ENCODE measurements at places on chromosomes 7 and 10.
A peak's percentile ranks its signal among the peaks of the same experiment; 100 is the strongest.

GRCh38 chr7:83517035-83517700, 131.8 kb downstream of the SEMA3E start:
- no peak for DNase-seq

- peak; percentile 79 for DNase-seq
Observed at GRCh38 chr10:73044378-73045285, 52.0 kb downstream of the P4HA1 start.

GRCh38 chr10:109837384-109837783, 85.9 kb downstream of the XPNPEP1 start:
- DNase-seq: no peak

- DNase-seq: no peak
Observed at GRCh38 chr7:1966631-1967200, 266.0 kb downstream of the MAD1L1 start.

DNA sequence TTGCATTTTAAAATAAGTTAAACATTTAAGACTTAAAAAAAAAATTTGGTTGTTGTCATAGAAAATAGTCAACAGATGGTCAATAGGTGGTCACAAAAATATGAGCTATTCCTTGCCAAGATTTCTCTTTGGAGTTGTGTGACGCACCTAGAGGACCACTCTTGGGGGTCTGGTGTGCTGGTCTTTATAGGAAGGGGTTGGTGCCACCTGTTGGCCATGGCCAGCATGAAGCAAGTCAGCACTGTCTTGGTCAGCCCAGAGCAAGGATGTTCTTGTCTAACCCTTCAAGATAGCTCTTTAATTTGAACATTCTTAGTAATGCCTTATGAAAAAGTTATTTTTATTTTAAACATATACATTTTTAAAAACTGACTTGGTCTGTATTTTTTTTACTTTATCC, 267.9 kb upstream of the CNTNAP2 start:
- peak; percentile 3 for DNase-seq

DNA sequence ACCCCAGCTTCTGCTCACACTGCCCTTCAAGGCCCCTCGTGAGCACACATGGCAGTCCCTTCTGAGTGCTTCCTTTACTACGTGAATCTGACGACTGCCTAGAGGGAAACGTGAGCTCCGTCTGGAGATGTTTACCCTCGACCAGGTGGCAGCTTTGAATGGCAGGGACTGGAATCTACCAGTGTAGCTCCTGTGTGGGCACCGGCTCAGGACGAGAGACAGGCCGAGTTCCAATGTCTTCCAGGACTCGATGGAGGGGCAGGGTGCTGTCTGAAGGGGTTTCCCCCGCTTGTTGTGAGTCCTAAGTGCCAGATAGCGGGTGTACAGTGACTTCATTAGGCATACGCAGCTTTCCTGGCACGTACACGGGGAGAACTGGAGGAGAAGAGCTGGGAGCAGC, 229.9 kb downstream of the ADARB2 start:
- DNase-seq: no peak

DNA sequence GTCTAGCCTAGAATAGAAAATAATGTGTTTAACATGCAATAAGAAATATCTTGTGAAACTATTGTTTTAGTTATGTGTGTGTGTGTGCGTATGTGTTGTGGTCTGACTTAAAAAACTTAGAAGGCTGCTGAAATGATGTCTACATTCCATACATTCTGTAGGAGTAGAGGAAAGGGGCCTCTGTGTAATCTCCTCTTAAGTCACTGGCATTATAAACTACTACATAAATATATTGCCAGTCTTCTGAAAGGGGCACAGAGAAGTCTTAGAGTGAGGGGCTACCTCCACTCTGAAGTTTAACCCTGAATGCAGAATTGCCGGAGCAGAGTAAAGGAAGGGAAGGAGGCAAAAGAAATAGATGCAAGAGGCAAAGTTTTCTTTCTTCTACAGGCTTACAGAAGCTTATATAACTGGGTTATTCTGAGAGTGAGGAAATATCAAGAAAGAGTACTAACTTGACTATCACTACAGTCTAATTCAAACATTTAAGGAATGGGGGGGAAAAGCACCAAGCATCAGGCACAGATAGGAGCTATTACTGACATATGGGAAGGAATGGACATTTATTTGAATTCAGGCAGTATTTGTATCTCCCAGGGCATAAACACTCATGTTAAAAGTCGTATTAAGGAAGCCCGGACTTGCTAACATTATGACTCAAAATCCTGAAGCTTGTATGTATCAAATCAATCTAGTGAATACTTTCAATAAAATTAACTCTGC, 75.7 kb downstream of the DNAJC1 start:
- DNase-seq: peak; percentile 86

DNA sequence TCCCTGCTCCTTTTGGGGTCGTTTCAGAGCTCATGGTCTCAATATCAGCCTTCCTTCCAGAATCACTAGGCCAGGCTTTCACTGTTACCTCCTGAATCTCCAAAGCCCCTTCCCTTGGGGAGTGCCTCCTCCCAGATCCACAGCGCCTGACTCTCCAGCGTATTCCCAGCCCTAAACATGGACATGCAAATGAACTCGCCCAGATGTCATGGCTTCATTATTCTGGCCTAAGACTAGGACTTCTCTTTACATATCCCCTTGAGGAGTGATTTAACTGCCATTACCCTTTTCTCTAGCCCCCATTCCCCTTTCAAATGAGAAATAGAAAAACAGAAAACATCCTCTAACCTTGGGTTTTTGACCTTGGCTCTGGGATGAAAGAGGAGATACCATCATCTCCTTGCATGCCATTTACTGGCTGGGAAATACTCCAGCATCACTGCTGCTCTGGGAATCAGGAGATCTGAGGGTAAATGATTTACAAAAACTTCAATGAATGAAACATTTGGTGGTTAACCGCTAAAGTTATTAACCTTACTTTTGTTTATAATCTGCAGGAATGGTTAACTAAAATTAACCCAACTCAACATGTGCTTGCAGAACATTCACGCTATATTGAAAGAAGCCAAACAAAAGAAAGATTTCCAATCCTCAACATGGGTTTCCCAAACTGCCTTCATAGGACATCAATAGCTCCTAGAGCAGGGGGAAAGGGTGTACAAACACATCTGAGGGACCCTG, 37.0 kb downstream of the FAM171A1 start:
- DNase-seq: peak; percentile 25

- peak; percentile 92 for DNase-seq
Observed at GRCh38 chr10:3776796-3777571, 8.0 kb downstream of the KLF6 start.

DNA sequence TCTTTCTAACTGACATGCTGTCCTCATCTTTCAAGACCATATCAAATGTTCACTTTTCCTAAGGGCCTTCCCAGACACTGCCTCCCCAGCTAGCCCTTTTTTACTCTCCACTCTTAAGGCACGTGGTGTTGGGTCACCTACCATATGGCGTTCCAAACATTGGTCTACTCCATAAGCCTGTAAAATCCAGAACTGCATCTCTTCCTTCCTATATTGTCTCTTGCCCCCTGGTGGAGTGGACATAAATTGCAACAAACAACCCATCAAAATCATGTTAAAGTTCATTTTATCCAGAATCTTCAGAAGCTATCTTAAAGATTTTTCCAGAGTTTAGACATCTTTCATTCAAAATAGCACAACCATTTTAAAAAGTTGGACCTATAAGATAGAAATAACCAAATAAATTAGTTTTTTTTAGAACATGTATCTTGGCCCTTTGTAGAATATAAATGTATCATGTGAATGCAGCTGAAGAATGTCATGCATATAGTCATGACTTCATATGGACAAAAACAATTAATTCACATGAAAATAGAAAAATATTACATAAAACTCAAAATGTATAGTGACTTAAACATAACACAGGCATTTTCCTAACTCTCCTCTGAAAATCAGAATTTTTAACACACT, 180.6 kb upstream of the CHRM2 start:
- peak; percentile 3 for DNase-seq

- DNase-seq: no peak
Observed at GRCh38 chr7:81264116-81264515, 345.3 kb upstream of the SEMA3C start.

GRCh38 chr7:105846404-105846803, 30.0 kb downstream of the ATXN7L1 start:
- no peak for DNase-seq

GRCh38 chr10:132939378-132939955, 2.9 kb downstream of the CFAP46 start:
- no peak for DNase-seq

GRCh38 chr7:83155407-83155806, 7.3 kb downstream of the PCLO start:
- DNase-seq: no peak

GRCh38 chr10:56836659-56837058, 475.6 kb upstream of the ZWINT start:
- no peak for DNase-seq

DNA sequence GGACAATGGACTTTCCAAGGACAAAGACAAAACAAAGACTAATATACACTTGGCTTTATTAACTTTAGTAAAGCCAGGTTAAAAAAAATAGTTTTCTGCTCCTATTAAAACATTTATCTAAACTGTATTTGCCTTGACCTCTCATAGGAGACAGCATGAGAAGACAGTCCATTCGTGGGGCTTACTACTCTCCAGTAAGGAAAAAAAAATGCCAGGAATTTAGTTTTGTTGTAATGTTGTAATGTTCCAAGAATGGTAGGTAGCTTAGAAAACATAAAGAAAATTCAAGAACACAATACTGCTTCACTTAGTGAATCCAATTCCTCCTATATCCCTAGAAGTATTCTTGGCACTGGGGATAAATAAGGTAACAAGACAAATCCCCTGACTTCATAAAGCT, 81.7 kb downstream of the KMT2C start:
- peak; percentile 62 for DNase-seq

- DNase-seq: no peak
Observed at GRCh38 chr7:73823873-73824592, 6.8 kb upstream of the CLDN4 start.

- no peak for DNase-seq
Observed at GRCh38 chr10:44774676-44775401, 136.3 kb upstream of the TMEM72 start.

DNA sequence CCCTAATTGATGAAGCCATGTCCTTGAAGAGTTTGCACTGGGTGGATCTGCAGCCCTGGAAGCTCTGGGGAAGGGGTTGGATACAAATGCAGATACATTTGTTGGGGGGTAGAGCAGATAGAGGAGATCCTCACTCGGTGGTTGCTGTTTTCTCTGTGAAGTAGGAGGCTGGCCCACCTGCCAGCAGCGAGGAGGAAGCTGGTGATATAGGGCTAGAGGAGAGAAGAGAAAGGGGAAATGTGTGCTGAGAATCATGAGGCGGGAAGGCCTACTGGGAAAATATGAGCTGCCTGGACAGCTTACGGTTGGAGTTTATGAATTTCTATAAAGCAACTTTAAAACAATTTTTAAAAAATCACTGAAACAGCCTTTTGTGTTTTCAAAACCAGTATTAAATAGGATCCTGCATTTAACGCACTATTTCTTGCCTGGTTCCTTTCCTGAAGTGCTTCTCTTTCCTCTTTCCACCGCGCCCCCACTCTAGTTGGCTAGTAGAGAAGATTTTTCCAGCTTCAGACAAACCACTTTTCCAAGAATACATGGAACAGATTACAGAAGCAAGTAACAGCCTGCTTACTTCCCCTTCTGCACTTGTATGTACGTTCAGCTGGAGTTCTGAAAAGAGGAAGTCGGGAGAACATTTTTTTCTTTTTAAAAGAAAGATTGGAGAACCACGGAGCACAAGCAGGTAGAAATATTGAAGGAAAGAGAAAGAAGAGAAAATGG, 100.6 kb upstream of the GLCCI1 start:
- DNase-seq: no peak

GRCh38 chr10:124590216-124591122, 128.8 kb downstream of the LHPP start:
- no peak for DNase-seq

- no peak for DNase-seq
Observed at GRCh38 chr7:99229234-99229633, 21.3 kb upstream of the KPNA7 start.
